Activated T-helper 17 cell treated with anti-CD3 and anti-CD28 coated beads, Interleukin-2, amount 50 U/mL, for 72 hours (primary cell): ENCODE measurements at places on chromosomes 3 and 15. TPM values are rescaled to one million over a fixed set of nuclear protein-coding genes. Genes with fewer than 3 reads are reported as not detected.

ARGFX gene
- total RNA-seq = not detected

LDHAL6B gene
- not detected for total RNA-seq

SQOR gene
- 129 TPM for total RNA-seq

INSYN1 gene
- not detected for total RNA-seq

TMA7 gene
- 328 TPM for total RNA-seq

HTR3E gene
- total RNA-seq = not detected
